ENCODE measurements at places on chromosomes 4 and X. TPM values are rescaled to one million over a fixed set of nuclear protein-coding genes. Genes with fewer than 3 reads are reported as not detected.

GRCh38 chr4:26145212-26145611 is 175.6 kb upstream of the RBPJ start:
- no peak for DNase-seq

DNA sequence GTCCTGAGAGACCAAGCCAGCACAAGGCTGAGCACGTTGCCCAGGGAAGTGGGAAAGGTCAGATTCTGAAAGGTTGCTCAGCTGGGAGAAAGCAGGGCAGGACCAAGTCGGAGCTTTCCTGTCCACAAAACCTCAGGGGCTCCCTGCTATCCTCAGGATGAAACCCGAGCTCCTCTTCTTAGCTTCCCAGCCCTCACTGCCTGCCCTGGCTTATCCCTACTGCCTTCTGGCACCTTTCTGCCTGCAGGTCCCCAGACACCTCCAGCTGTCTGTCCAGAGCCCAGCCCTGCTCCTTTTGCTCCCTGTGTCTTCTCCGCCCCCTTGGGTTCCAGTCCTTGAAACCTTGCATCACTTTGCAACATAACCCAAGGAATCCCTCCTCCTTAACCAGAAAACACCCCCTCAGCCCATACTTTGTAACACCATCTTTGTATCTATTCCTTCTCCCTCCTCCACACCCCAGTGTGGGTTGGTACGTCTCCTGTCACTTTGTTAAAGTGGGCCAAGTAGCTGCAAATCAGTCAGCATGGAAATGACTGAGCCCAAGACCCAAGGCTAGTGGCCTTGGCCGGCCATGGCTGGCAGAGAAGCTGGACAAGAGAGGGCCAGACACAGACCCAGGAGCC is 20.0 kb upstream of the PRRG3 start:
- no peak for DNase-seq

- no peak for DNase-seq
Observed at GRCh38 chr4:1723131-1723801, 1.9 kb downstream of the TACC3 start.

DNA sequence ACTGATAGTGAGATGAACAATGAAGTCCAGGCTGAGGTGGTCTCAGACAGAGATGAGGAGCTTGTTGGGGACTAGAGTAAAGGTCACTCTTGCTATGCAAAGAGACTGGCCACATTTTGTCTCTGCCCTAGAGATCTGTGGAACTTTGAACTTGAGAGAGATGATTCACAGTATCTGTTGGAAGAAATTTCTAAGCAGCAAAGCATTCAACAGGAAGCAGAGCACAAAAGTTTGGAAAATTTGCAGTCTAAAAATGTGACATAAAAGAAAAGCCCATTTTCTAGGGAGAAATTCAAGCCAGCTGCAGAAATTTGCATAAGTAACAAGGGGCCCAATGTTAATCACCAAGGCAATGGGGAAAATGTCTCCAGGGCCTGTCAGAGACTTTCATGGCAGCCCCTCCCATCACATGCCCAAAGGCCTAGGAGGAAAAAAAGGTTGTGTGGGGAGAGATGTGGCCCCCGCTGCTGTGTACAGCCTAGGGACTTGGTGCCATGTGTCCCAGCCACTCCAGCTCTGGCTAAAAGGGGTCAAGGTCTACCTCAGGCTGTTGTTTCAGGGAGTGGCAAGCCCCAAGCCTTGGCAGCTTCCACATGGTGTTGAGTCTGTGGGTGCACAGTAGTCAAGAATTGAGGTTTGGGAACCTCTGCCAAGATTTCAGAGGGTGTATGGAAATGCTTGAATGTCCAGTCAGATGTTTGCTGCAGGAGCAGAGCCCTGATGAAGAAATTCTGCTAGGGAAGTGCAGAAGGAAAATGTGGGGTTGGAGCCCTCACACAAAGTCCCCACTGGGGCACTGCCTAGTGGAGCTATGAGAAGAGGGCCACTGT is 262.8 kb downstream of the DKK2 start:
- no peak for DNase-seq

GRCh38 chr4:13481569-13481968 is 2.6 kb downstream of the RAB28 start:
- no peak for DNase-seq

DNA sequence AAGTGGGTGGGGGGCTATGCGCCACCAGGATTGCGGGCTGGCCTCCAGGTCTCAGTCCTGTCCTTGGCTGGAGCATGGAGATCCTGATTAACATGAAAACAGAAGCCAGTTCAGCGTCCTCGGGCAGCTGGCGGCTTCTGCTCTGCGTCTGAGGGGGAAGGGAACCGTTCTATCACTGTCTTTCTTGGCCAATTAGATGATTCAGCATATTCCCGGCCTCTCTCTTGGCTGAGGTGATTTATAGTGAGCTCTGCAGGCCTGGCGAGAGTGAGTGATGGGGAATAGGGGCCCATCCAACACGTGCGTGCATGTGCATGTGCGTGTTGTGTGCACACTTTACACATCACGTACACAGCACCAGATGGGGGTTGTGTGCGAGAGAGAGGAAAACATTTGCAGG is 145.8 kb upstream of the ATP6AP2 start:
- no peak for DNase-seq

GRCh38 chr4:182257503-182257902 is 14.3 kb downstream of the TENM3 start:
- no peak for DNase-seq

- DNase-seq = no peak
Observed at GRCh38 chrX:94401426-94401825, 727.4 kb downstream of the FAM133A start.

DNA sequence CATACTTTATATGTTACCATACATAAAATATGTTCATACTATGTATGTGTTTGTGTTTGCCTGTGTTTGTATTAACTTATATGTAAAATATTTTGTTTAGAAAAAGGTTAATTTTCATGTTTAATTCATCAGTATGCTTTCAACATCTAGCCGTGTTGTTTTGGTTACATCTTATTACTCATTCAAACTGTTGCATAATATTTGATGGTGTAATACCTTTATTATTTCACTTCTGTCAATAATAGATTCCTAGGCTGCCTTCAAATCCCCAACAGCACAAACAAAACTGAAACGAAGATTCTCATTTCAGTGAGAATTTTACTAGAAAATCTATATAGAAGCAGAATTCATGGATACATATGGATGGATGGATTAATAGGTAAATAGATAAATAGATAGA is 462.3 kb upstream of the ADGRL3 start:
- no peak for DNase-seq

- DNase-seq = no peak
Observed at GRCh38 chr4:153275380-153276276, 68.9 kb upstream of the MND1 start.

DNA sequence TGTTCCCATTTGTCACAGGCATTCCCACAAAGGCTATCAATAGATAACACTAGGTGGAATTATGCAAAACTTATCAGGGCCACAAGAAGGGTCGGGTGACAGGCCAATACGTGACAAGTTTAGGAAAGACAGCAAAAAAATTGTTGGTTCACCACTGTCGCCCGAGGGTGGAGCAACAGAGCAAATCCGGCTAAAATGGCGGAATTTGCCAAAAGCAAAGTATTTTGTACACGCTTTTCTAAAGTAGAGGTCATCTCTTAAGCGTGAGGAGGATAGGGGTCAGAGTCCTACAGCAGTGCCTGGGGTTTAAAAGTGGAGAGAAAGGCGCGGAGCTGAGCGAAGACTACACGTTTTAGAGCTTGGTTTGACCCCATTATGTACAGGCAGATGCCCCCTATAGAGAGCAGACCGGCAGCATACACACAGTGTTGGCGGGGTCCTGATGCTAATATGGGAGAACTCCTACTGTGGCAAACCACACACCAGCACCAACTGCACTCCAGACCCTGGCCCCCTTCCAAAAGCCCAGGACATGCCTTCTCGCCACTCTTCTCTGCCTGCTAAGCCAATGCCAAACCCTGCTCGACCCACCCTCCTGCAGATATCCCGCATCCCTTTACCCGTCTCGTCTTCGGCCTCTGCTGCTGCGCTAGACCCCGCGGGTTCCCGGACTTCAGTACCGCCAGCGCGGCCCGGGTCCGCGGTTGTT is 733 bp downstream of the CCNA2 start:
- DNase-seq = peak; percentile 60

- no peak for DNase-seq
Observed at GRCh38 chr4:25702848-25703247, 47.2 kb downstream of the SLC34A2 start.

DNA sequence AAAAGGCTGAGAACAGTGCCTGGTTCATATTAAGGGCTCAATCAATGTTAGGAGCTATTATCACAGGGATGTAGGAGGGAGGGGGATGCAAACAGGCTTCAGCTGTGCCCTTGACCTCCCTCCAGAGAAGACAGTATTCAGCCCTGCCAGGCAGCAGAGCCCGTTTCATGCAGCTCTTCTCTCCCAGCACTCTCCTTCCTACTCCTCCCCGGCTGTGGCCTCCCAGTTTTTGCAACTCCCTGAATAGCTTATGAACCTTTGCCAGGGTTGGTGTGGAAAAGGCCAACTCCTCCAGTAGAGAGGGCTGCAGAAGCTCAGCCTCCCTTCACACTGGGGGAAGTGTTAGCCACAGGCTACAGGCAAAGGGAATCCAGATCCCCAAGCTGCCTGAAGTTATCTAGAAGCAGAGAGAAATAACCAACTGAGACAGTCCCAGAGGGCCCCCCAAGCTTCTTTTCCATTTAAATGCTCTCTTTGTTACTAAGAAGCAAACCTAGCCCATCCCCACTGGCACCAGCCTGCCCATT is 31.7 kb upstream of the APLN start:
- DNase-seq = no peak

DNA sequence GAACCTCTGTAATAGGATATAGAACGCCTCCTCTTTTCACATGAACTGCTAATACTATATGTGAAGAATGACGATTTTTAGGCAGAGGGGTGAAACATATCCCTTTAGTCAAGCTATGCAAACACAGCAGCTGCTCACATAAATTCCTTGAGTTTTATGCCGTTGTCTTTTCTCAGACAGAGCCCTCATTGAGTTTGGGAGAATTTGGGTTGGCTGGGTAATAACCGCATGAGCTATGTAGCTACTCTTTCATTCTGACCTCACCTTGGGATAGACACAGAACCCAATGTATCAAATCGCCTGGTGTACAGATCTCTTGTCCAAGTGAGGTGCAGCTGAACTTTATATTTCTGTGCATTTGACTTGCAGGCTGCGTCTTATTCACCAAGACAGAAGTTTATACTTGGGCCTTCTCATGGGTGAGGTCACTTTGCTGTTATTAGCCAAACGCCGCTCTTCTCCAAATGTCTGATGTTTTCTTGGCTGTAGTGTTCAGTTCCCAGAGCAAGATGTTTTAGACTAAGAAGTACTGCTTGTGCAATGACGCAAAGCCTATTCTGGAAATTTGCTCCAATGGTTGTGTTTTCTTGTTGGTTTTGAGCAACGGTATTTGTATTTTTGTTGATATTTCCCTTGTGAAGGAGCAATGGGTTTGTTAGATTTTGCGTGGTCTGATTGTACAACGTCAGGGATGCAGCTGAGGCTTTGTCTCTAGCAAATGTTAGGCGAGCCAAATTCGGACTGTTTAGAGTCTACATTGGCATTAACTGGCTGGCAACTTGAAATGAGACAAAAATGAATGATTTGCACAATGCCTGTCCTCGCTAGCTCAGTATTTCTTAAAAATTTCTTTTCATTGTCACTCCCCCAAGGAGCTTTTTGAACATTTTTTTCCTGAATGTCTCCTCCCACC is 11.2 kb upstream of the SPARCL1 start:
- DNase-seq = no peak

GRCh38 chr4:109169170-109169569 is 133.3 kb downstream of the COL25A1 start:
- no peak for DNase-seq

DNA sequence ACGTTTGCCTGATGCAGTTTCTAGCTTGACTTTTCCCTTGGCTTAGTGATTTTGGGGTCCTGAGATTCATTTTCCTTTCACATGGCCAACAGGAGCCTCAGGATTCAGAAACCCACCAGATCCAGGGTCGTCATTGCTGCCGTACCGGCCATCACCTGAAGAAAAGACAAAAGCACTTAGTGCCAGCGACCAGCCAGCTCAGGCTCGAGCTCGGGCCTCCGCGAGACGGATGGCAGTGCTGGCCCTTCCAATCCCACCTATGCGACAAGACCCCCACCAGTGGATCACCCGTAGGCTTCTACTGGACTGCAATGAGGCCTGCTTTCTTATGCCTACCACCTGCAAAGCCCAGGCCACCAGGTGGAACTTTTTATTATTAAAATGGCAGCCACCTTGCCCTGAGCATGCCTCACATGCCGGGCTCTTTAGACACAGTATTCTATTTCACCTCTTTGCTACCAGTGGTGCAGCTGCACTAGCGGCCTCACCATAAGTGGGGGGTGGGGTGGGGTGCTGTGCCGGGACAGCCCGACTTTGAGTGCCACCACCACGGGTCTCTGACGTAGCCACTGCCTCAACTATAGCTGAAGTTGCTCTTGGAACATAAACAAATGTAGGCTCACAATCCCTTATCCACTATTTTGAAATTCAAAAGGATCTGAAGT is 84.3 kb downstream of the MTMR1 start:
- no peak for DNase-seq

DNA sequence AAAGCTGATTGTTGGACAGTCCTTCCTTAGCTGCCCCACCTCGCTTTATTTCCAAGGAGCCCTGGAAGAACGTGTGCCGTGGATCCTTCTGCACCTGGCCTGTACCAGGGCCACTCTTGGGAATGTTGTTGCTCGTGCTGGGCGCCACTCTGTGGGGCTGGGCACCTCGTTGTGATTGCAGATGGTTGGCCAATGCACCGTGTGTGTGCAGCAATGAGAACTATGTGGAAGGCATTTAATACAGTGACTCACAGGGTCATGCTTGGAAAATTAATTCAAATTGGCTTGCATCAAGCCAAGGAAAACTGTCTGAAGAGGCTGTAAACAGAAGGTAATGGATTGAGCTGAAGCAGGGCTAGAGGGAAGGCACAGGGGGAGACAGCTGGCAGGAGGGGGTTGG is 37.0 kb upstream of the CD99L2 start:
- no peak for DNase-seq

DNA sequence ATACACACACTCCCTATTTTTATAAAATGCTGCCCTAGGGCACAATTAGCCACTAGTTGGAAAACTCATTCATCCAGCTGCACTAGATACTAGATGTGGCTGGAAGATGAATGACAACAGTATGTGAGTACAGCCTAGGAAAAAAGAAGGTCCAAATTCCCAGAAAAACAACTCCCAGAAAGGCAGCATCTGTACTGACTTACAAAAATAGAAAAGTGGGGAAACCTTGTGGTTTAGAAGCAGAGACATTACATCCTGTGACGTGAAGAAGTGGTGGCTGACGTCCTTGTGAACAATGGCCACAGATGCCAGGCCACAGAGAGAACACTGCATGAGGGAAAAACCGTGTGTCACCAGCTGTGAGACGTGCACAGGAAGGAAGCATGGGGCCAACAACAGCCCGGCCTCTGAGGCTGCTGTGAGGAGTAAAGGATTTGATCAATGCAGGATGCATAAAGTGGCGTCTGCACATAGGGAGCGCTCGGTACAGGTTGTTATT is 81.2 kb downstream of the SPRY1 start:
- DNase-seq = no peak

The CSN3 gene
- total RNA-seq = not detected

The UGT2A2 gene
- total RNA-seq = not detected

The TAF7L gene
- total RNA-seq = 0.24 TPM

The PHKA1 gene
- 17.2 TPM for total RNA-seq

The WFS1 gene
- total RNA-seq = 53.7 TPM

The CXCL11 gene
- not detected for total RNA-seq
